Stimulated activated CD4-positive, alpha-beta T cell treated with anti-CD3 and anti-CD28 coated beads, Interleukin-1b, Interleukin-23, amount 100 ng/mL, for 24 hours (primary cell): ENCODE measurements at places on chromosomes 1 and 21.
A peak's percentile ranks its signal among the peaks of the same experiment; 100 is the strongest.

GRCh38 chr1:243713470-243714186 is 136.4 kb downstream of the AKT3 start:
- DNase-seq, result no peak

DNA sequence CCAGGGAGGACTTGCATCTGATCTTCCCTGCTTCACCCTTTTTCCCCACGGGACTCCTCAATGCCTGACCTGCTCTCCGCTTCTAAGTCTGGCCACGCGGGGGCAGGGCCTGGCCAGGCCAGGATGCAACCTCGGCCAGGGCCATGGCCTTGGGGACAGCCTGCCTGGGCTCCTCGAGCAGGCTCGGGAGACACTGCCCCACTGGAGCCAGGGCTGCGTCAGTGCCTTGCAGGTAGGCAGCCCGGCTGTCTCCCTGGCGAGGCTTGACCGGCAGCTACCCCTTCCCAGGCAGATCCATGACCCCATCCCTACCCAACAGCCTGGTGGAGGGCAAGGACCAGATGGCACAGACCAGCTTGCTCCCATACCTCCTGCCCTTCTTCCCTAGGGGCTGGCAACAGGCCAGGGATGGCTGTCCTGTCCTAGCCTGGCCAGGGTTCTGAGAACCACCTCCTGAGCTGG is 2.7 kb upstream of the PRDM16 start:
- no peak for DNase-seq

- no peak for DNase-seq
Measured at GRCh38 chr1:240091614-240092300, at the start of gene FMN2. Gene FMN2 (plus strand): TSS chr1:240091883. CDS start chr1:240092110, 227 bp downstream.

DNA sequence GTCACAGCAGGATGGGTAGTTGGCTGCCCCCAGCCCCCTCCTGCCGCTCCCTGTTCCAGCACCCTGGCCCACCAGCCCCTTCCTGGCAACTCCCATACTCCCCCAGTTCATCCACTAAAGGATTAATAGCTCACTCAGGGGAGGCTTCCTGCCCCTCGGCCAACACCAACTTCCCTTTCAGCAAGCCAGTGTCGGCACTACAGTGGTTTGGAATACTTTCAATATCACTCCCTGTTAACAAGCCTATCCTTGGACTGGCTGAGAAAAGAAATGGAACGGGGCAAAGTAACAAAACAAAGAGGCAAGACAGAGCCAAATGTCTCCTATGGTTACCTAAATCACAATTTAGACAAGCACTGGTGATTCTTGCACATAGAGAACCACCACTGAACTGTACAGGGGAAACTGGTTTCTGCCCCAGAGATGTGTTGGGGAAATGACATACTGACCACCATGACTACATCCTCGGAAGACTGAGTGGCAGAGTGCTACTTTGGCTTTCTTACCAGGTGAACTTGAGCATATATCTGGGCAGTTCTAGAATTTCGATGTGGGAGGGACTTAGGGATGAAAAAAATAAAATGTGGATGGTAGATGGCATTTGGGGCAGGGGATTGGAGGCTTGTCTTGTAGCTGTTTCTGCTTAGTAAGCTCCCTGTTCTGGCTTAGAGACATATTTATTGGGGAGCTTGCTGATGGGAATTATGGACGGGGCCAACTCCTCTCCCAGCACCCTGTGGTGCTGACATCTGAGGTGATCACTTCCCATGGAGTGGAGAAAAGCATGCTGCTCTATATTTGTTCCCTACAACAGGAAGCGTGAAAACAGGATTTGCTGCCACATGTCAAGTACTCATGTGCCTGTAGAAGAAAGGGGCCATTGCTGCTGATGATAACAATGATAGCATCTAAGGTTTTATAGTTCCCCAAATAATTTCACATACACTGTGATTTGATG is 7.1 kb upstream of the CAPN2 start:
- no peak for DNase-seq

DNA sequence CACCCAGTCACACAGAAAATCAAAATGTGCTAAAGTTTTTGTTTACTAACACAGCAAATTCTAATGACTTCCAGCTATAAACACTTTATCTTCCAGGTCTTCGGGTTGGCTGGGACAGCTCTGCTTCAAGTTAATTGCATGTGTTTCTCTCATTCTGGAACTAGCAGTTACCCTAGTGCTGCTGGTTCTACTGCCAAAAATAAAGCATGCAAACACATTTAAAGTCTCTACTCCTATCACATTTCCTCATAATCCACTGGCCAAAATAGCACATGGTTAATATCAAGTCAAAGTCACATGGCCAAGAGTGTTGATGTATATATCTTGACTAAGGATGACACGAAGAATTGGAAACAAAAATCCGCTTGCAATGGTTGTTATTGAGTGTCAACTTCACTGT is 973.1 kb upstream of the ADGRL2 start:
- no peak for DNase-seq

GRCh38 chr1:119141020-119141424 is 569 bp upstream of the WARS2 start:
- DNase-seq, result peak; percentile 26

- no peak for DNase-seq
Measured at GRCh38 chr21:33480481-33481103, 818 bp upstream of the TMEM50B start.

DNA sequence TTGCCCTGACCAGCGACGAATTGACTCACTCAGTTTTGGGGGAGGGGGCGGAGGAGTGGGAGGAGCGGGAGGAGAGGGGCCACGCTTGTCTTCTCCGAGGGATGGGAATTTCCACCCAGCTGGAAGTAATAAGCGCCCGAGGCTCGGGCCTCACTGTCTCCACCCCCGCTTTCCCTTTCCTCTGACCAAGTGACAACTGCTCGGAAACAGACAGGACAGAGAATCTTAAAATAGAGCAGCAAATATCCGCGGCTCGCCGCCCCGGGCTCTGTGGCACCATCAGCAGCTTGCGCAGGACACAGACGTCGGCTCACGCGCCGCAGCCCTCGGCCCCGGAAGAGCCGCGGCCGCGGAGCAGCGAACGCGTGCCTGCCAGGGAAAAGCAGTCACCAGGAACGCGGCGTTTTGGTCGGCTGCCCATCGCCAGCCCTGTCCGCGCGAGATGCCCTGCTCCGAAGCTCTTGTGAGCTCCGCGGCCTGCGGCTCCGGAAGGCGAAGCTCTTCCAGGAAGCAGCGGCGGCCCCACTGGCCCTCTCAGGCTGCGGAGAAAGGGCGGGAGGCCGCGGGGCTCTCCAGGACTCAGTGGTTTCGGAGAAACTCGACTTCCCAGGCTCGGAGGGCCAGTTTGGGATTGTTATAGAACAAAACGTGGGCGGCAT is 10.7 kb upstream of the RGS16 start:
- DNase-seq, result peak; percentile 28

- no peak for DNase-seq
Measured at GRCh38 chr1:40256401-40257084, 1.5 kb upstream of the ZMPSTE24 start.

DNA sequence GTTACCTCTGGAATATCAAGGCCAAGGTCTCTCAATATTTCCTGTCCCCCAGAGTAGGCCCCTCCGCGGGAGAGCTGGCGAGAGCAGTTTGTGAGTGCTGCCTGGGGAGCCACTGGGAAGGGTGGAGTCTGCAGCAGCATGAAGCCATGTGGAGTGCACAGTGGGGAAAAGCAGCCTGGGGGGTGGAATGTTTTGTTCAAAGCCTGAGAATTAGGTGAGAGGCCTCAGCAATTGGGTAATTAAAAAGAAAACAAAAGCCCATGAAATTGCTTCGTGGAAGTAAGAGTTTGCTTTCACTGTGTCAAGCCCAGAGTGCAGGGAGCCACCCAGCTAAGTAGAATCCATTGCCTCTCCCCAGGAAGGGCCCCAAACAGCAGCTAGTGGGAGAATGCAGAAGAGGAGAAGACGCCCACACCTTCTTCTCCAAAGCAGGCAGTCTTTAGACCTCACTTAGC is 30.2 kb upstream of the DISC1 start:
- no peak for DNase-seq

GRCh38 chr21:38804030-38804788 is 1.5 kb upstream of the ETS2 start:
- DNase-seq, result no peak

DNA sequence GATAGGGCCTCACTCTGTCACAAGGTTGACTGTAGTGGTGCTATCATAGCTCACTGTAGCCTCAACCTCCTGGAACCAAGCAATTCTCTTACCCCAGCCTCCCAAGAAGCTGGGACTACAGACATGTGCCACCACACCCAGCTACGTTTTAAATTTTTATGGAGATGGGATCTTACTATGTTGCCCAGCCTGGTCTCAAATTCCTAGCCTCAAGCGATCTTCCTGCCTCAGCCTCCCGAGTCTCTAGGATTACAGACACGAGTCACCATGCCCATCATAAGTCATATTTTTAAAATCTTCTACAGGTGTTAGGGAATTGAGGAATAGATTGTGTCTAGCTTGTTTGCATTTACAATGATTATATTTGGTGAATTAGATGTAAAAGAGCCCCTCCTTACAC is 127.0 kb downstream of the CCDC185 start:
- no peak for DNase-seq

DNA sequence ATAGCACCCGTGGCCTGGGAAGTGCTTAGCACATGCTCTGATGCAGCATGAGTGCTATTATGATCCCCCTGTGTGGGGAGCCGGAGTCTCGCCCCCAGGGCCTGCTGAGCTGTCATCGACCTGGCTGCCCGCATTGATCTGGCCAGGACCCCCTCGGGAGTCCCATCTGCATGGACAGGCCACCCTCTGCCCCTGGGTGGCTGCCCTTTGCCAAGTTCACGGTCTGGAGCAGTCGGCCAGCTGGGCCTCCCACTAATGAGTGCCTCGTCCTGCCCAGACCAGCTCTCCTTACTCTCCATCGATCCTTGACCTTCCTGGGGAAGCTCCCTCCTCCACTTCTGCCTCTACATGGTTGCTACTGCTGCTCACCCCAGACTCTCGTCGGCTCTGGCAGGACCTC is 121.8 kb upstream of the RUNX3 start:
- no peak for DNase-seq

DNA sequence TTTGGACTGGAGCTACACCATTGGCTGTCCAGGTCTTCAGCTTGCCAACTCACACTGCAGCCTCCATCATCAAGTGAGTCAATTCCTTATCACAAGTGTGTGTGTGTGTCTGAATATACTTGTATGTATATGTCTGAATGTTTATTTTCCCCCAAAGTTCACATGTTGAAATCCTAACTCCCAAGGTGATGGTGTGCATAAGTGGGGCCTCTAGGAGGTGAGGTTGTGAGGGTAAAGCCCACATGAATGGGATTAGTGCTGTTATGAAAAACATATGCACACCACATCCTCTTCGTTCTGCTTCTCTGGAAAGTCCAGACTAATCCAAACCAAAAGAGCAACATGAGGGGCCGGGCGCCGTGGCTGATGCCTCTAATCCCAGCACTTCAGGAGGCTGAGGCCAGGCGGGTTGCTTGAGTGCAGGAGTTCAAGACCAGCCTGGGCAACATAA is 48.7 kb upstream of the LBR start:
- no peak for DNase-seq

- DNase-seq, result no peak
Measured at GRCh38 chr21:16473988-16474387, 744.2 kb downstream of the USP25 start.

GRCh38 chr1:50620680-50621329 is 197.6 kb upstream of the DMRTA2 start:
- no peak for DNase-seq

DNA sequence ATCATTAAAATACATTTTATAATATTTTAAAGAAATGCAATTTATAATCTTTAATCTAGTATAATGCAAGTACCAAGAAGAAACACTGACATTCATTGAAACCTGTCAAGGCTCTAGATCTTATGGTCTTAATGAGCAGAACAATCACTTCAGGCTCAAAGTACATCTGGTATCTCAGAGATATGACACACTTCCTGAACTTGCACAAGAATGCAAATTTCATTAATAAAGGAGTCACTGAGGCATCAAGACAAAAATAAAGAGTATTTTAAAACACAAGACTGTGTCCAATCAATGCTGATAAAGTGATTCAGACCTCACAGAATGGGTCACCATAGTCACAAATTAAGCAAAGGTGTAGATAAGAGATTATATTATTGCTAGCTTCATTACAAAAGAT is 178.1 kb downstream of the AK5 start:
- DNase-seq, result no peak

GRCh38 chr1:206067486-206068227 is 14.7 kb downstream of the RHEX start:
- DNase-seq, result no peak

DNA sequence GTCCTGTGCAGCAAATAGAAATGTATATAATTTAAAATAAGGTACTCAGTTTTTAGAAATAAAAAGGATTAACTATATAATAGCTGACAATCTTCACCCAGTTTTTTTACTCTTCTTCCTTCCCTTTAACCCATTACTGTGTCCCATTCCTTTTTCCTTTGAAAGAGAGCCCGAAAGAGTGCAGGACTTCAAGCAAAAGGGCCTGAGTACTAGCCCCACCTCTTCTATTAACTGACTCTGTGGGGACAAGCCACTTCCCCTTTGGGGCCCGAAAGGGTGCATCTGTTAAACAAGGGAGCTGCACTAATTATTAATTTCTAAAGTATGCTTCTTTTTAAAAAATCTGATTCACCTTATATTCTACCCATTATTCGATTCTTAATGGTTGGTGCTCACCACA is 3.3 kb downstream of the USP24 start:
- no peak for DNase-seq

DNA sequence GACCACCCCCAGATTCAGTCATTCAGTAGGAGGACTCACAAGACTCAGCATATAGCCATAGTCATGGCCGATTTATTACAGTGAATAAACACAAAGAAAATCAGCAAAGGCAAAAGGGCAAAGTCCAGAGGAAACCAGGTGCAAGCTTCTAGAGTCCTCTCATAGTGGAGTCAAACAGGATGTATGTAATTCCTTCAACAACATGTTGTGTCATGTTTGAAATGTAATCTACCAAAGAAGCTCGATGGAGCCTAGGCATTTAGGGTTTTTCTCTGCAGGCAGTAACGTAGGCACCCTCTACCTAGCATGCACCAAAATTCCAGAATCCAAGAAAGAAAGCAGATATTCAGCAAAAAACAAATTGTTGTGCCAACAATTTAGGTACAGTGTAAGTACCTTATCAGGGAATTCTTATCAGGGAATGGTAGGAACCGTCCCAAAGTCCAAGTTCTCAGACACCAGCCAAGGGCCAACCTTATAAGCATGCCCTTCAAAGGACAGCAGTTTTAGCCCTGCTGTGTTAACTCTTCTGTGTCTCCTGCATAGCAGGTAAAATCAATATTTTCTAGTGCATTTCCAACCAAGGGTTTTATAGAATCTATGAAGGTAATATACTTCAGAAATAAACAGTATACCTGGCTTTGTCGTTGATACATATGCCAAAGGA is 16.1 kb upstream of the SLAMF6 start:
- no peak for DNase-seq

DNA sequence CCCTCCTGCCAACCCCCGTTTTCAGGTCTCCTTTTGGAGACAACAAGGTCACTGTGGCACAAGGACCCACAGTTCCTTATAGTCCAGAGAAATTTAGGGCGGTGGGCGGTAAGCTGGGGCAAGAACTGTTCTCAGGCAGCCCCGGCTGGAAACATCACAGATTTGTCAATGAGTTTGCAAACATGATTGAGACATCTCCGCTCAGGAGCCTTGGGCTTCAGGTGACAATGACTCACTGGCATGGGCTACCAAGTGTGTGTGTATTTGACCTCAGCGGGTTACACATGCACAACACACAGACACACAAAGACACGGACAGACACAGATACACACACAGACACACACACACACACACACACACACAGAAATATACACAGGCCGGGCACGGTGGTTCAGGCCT is 58.2 kb upstream of the ABCG1 start:
- no peak for DNase-seq
